ENCODE measurements at places on chromosomes 12 and 14.

DNA sequence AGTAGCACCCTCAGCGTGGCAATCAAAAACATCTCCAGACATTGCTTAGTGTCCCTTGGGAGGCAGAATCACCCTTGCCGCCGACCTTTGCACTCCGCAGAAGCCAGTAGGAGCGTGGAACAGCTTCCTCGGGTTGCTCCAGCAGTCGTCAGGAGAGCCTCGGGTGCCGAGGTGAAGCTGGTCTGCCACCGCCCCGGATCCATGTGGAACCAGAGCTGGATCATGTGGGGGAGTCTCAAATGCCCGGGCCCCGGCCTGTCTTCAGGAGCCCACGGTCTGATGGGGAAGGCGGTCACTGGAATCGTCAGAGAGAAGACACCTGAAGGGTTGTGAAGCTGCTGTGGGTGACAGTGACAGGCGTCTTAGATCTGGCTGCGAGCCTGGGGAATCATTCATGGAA, 14.3 kb downstream of the MVK start:
- no peak for DNase-seq

DNA sequence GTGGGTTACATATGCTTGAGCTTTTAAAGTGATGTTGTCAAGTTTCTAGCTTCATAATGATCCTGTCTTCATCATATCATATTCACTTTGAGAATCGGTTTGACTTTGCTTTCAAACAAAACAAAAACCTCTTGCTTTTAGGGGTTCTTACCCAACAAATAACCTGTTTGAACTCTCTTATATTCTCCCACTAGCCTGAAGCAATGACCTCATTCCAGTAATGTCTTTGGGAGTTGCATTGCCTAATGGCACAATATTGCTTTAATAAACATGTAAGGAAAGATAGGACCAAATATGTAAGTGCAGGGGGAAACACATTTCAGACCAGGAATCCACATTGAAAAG, 27.7 kb downstream of the WBP11 start:
- DNase-seq = no peak

DNA sequence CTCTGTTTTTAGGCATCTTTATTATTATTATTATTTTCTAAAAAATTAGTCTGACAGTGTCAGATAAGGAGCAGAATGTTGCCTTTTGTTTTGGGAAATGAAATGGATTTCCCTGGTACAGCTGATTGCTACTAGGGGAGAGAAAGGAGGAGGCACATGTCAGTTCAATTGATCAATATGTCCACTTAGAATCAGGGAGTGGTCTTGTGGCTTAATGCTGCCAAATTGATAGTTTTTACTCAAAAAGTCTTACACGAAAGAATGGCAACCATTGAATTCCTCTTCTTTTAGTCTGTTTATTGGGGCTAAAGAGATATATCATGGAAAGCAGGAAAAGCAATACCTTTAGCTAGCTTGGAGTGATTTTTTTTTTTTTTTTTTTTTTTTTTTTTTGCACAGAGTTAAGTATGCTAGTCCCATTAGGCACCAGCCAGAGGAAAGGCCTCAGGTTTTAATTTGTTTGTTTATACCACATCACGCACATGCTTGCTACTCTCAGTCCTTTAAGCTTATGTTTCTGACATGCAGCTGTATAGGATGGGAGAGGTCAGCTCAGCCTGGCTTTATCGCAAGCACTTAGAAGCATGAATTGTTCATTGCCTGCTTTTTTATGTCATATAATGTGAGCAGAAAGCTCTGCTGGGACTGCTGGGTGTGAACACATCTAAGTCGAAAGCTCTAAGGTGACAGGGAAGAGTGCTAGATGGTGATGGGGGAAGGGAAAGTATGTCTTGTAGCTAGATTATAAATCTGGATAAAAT, 1.4 kb downstream of the AKAP6 start:
- no peak for DNase-seq

GRCh38 chr14:59450716-59451115, 14.5 kb downstream of the GPR135 start:
- no peak for DNase-seq

- DNase-seq = no peak
Observed at GRCh38 chr12:120887253-120888043, 16.7 kb downstream of the SPPL3 start.

- no peak for DNase-seq
Observed at GRCh38 chr12:56243731-56244181, 13.9 kb downstream of the SLC39A5 start.
